CD8-positive, alpha-beta memory T cell (primary cell): ENCODE measurements at places on chromosomes 4 and X. TPM values are rescaled to one million over a fixed set of nuclear protein-coding genes. Genes with fewer than 3 reads are reported as not detected.

Gene SPRY1
- total RNA-seq: 40.8 TPM

- H3K4me3 ChIP-seq: no peak overlapping the region
- H3K27ac ChIP-seq: no peak overlapping the region
- DNase-seq: no peak
- no peaks in the 10 kb centered on the region for H3K4me1 ChIP-seq
- no peaks in the 10 kb centered on the region for H3K36me3 ChIP-seq
Measured at GRCh38 chr4:186554539-186554913, 841 bp downstream of the MTNR1A start.

DNA sequence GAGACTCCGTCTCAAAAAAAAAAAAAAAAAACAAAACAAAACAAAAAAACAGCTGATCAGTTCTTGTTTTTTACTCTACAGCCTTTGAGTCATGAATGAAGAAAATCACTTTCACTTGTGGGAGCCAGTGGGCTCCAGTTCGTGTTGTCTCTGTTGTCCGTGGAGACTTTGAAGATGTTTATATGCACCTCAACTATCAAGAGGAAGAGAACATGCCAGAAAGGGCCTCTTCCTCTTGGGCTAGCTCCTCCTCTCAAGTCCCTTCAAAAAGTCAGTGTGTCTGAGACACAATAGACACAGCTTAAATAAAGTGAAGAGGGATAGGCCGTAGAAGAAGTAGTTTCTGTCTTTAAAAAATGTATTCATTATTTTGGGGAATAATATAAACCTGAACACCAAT lies 182.7 kb downstream of the KDR start:
- H3K27me3 ChIP-seq: no peaks in the 10 kb centered on the region
- H3K36me3 ChIP-seq: no peaks in the 10 kb centered on the region
- H3K4me3 ChIP-seq: no peak overlapping the region
- H3K4me1 ChIP-seq: peaks cover 23% of the 10 kb centered on the region
- H3K27ac ChIP-seq: no peak overlapping the region
- DNase-seq: peak; percentile 3

DNA sequence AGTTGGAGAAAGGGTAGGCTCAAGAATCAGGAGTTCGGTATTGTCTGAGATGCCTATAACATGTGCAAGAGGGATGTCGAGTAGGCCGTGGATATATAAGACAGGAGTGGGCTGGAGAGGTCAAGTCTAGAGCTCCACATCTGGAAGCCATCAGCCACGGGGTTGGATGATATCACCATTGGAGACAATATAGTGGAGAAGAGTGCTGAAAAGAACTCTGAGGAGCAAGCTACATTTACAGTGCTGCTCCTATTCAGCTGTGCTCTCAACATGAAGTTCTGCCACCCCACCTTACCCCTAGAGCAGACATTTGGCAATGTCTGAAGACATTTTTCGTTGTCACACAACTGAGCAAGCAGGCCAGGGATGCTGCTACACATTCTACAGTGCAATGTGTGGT lies 20.9 kb upstream of the PLAC1 start:
- H3K4me1 ChIP-seq: no peaks in the 10 kb centered on the region
- H3K36me3 ChIP-seq: no peaks in the 10 kb centered on the region
- H3K27me3 ChIP-seq: no peaks in the 10 kb centered on the region
- no peak for DNase-seq
- H3K4me3 ChIP-seq: no peak overlapping the region
- no peak overlapping the region for H3K27ac ChIP-seq

- no peak for DNase-seq
- H3K4me3 ChIP-seq: no peak overlapping the region
- H3K27me3 ChIP-seq: no peaks in the 10 kb centered on the region
Measured at GRCh38 chrX:118847676-118848075, 24.1 kb downstream of the ZCCHC12 start.
